ENCODE measurements at places on chromosomes 6 and 20.

DNA sequence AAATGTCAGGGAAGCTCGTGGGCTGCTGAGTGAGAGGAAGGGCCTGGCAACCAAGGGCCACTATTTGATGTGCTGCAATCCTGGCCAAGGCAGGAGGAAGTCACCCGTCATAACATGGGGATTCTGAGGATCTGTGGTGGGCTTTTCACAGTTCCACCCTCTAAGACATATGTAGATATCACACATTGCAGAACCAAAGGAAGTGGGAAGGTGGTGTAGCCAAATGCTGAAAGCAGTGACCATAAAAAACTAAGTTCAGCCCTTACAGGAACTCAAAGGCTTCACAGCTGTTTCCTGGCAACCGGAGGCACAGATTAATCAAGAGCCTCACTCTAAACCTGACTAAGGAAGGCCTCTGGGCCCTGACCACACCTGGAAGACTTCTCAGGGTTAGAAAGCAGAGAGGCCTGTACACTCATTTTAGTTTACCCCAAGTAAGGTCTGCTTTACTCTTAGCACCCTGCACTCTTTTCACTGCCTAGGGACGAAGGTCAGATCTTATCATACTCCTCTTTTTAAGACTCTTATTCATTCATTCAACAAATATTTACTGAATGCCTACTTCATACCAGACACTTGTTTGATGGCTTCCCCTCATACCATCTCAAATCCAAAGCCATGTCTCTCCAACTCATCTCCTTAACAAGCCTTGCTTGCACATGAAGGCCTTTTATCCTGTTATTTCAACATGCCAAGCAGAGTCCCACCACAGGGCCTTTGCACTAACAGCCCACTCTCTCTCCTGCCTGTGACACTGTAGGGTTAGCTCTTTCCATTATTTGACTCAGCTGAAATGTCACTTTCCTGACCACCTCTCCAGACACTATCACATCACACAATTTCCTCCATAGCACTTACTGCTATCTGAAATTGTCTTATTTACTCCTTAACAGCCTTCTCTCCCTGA lies 2.6 kb downstream of the UBE2V1 start:
- DNase-seq, result peak; percentile 94

DNA sequence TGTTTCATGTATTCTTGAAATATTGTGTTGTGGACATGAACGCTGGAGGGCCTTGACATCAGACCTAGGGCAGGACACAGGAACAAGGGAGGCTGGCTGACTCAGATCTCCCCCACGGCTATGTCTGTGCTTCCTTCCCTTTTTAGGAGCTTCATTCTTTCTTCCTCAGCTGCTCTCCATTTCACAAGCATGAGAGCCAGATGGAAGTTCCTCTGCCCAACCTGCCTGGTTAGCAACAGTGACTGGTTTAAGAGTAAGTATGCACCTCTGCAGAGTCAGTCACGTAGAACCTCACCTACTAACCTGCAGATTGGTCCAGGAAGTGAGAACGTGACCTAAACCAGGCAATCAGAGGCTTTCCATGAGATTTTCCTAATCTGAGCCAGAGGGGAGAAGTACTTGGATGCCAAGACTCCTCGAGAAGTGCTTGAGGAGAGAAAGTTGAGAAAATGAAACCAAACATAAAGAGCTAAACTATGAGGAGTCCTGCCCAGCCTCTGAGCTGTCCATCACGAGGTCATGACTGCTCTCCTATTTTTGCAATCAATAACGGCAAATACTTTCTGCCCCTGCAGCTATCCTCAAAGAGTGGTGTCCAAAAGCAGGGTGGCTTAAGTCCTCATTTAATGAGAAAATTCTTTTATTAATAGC lies 465.2 kb upstream of the CITED2 start:
- no peak for DNase-seq

- no peak for DNase-seq
Observed at GRCh38 chr6:87637106-87637505, 47.2 kb downstream of the ORC3 start.

DNA sequence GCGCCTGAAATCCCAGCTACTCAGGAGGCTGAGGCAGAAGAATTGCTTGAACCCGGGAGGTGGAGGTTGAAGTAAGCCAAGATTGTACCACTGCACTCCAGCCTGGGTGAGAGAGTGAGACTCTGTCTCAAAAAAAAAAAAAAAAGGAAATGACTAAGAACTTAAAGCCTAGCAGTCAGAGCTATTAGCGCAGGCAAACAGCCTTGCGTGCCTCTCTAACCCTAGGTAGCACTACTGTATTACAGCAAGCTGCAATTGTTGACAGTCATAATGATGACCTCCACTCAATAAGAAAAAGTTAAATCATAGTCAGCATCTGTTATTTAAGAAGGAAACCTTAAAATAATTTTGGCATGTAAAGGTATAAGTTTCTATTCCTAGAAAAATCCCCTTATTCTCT lies 14.4 kb downstream of the GSS start:
- no peak for DNase-seq

GRCh38 chr6:152572338-152573088 lies 64.6 kb downstream of the SYNE1 start:
- no peak for DNase-seq

DNA sequence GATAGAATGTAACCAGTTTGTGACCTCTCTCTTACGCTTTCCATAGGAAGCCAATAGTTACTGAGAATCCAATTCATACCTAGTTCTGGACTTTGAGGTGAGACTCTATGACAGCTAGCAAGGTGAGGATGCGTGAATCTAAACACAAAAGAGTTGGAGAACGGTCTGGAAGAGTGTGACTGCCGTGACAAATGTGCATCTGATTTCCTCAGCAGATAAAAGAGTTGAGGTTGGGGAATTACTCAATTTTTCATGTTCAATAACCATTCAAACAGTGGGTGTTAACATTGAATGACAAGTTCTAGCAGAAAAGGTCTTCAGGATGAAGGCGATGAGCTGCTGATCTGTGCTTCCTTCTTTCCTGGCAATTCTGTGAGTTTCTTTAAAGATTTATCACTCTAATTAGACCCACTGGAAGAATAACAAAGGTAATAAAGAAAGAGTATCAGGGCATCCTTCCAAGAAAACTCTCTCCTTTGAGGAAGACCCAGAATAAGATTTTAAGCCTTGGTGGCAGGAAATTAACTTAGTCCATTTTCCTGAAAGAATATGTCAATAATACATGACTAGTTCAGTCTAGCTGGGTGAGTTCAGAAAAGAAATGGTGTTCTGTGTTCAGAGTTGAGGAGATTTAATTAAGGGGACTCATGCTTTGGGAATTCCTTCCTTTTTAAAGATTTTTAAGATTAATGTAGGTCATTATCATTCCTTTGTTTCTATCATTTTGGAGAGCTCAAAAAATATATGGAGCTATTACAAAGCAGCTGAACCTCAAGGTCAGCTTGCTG lies 24.5 kb downstream of the KIF3B start:
- DNase-seq, result no peak

- no peak for DNase-seq
Observed at GRCh38 chr6:63589952-63590411, 17.7 kb downstream of the LOC128125822 start.

GRCh38 chr6:138410048-138410735 lies 6.2 kb downstream of the HEBP2 start:
- DNase-seq, result peak; percentile 73

DNA sequence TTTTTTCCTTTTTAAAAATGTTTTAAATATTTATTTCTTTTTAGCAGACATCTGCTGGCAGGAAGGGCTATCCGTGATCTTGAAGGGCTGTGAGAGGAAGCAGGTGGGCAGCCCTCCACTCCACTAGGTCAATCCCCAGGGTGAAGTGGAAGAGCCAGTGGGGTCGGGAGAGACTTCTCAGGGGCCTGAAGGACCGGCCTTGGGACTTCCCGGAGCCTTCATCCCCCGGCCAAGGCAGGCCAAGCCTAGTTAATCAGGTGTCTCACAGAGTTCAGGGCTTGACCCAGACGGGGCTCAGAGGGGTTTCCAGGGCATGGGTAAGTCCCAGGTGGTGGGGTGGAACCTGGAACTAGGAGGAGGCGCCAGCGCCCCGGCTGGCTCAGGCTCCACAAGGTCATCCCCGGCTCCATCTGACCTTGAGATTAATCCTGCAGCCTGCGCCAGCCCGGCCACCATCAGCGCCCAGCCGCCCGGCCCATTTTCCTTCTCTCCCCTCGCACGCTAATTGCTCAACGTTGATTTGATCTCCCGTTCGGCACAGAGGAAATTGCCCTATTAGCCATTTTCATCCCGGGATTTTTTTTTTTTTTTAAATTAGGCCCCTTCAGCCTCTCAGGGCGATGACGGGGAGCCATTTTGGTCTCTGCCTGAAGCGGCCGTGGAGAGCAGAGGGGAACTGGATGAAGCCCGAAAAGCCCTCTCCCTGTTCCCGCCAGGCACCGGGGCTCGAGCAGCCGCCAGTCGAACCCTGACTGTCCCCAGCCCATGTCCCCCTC lies 44.4 kb downstream of the MDFI start:
- no peak for DNase-seq

- no peak for DNase-seq
Observed at GRCh38 chr20:10357061-10357708, 76.8 kb downstream of the MKKS start.

- no peak for DNase-seq
Observed at GRCh38 chr6:5778317-5778857, 228.3 kb downstream of the NRN1 start.

DNA sequence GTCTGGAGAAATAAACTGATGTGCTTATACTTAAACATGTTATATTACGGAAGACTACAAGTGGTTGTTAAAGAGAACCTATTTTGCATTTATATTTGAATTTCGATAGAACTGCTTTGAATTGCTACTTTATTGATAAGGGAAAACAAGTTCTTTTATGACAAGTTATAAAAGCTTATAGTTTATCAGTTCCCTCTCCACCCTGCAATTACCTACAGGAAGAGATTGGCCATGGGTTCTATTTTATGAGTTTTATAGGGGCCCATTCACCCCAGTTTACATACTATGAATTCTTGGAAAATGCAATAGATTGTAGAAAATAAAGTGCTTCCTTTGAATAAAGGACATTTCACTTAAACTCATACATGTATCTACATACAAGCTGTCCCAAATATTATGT lies 144.4 kb downstream of the AHI1 start:
- DNase-seq, result no peak

DNA sequence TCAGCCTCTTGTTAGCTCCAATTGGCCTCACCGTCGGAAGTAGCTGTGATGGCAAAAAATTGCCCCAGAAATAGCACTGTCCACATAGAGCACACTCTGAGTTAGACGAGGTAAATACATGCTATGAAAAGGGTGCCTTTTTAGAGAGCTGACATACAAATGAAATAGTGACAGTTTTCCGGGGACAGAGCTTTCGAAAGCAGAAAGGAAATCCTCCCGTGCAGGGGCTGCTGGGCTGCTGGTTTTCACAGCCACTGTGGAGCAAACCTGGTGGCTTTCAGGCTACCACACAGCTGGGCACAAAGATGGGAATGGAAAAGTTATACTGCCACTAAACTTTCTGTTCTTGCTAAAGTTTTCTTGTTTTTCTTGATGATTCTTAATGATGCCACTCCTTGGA lies 8.3 kb downstream of the SLPI start:
- no peak for DNase-seq

- DNase-seq, result no peak
Observed at GRCh38 chr6:46220352-46221221, 49.8 kb upstream of the ENPP5 start.

- no peak for DNase-seq
Observed at GRCh38 chr20:1034415-1034789, 32.3 kb upstream of the RSPO4 start.

- no peak for DNase-seq
Observed at GRCh38 chr20:59591061-59591460, 13.3 kb upstream of the PHACTR3 start.

DNA sequence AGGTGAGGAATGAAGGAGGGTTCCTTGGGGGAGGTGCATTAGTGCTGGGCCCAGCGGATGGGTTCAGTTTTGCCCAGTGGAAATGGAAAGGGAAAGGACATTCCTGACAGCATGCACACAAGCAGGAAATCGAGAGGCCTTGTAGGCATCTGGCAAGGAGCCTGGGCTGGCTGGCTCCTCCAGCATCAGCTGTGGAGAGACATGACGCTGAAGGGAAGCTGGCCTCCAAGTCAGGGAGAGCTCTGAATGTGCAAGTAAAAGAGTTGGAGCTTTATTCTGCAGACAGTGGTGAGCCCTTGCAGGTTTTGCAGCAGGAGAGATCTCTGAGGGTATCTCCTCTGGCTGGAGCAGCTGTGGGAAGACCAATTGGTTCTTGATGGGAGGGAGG lies 154.3 kb downstream of the MRPL14 start:
- no peak for DNase-seq

GRCh38 chr6:40819182-40819834 lies 219.7 kb downstream of the UNC5CL start:
- no peak for DNase-seq

- no peak for DNase-seq
Observed at GRCh38 chr6:157867155-157867559, 44.1 kb downstream of the SNX9 start.

- no peak for DNase-seq
Observed at GRCh38 chr20:54626126-54626525, 150.7 kb downstream of the DOK5 start.

GRCh38 chr6:48194596-48195295 lies 83.7 kb upstream of the PTCHD4 start:
- no peak for DNase-seq

DNA sequence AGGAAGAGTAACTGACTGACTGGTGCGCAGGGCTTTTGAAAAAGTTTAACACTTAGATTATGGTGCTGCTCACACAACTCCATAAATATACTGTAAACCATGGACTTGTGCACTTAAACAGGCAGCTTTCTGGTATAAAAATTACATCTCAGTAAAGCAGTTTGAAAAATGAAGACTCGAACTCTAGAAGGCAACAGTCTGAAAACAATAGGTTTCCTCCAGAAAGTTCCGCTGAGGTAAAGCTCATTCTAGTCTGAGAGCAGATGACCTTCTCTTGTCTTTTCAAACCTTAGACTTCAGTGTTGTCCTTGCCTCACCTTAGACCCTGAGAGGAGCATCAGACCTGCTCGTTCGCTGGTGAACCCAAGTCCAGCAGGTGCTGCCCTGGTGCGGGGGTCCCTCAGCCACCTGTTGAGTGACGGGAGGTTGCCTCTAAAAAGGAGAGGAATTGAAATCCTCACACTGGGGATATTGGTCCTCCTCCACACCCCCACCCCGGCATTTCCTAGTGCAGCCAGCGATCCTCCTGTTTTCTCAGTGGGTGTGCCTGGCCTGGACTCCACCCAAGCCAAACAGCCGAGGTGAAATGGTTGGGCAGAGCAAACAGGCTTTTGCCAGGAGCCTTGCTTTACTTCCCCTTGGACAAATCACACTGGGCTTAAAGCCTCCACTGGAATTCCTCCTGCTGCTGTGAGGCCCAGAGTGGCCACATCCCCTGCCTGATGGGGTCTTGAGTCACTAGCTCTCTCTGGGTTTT lies 14.7 kb upstream of the PYGB start:
- peak; percentile 88 for DNase-seq

DNA sequence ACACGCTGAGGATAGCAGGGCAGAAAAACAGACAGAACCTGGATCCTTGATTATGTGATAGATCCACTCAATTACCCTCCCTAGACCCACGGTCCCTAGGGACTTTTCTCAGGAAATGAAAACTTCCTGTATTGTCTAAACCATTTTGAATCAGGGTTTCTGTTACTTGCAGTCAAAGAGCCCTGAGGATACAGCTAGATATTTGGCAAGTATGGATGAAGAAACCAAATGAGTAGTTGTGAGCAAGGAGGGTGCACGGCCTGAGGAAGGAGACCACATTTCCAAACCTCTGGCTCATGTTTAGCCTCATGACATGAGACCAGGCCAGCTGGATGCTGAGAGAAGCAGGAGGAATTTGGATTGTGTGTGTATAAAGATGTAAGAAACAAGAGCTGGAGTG lies 91.6 kb downstream of the MRPL14 start:
- DNase-seq, result peak; percentile 43
